ENCODE measurements at places on chromosomes 12 and 14.

DNA sequence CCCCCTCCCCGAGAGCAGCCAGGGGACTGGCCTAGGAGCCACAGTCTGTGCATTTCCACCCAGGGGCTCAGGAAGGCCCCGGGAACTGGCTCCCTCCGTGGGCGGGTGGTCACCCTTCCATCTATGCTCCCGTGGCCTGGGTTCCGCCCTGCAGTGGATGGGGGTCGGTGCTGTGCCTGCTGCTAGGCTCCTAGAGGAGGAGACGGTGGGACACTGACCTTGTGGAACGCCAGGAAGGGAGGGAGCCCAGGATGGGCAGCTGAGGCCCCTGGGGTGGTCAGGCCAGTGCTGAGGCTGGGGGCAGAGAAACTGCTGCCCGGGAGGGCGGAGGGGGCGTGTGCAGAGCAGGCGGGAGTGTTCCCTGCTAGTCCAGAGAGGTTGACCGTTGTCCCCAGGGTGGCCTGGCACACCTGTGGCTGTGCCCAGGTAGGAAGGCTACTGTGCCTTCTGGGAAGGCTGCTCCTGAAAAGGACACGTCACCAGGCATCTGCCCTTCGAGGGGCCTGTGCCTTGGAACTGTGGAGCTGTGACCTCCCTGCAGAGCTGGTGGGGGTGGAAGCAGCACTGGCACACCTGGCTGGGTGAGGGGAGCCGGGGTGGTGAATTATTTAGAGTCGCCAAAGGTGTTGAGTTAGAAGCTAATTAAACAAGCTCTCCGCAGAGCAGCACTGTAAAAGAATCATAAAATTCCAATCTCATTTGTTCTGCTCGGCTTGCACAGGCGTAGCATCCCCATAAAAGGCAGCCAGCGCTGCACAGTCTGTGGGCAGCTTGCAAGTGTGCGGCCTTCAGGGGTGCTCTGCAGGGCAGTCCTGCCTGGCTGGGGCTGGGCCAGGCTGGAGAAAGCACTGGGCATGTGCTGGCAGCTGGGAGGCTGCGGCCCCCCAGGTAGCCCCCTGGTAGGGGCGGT is 145.1 kb downstream of the KIF26A start:
- DNase-seq = no peak

DNA sequence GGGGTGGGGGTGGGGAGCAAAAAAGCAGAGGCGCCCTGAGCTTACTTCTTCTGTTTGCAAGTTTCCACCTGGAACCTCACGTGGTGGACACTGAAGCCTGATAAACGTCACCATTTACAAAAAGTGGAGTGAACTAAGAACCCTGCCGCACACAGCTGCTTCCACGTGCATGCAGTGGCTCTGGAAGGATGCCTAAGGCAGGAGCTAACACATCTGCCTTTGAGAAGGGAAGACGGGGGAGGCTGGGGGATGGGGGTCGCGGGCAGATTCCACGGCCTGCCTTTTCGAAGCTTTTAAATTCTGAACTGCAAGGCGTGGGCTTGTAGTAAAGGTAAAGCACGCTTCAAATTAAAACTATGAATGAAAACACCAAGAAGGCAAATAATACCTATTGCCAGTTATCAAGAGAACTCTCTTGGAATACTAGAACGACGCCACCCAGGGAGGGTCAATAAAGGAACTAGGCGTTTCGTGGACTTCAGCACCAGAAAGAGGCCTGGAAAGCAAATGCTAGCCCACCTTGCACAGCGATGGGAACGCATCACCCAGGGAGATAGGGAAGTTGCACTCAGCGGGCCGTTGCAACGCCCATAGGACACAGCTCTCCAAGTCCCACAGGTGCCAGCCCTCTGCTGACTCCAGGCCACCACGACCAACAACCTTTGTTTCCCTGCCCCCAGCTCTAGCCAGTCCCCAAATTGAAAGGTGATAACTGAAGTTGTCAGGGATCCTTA is 61.8 kb downstream of the TESC start:
- no peak for DNase-seq

GRCh38 chr12:12470751-12471306 is 91.8 kb downstream of the DUSP16 start:
- DNase-seq = no peak

DNA sequence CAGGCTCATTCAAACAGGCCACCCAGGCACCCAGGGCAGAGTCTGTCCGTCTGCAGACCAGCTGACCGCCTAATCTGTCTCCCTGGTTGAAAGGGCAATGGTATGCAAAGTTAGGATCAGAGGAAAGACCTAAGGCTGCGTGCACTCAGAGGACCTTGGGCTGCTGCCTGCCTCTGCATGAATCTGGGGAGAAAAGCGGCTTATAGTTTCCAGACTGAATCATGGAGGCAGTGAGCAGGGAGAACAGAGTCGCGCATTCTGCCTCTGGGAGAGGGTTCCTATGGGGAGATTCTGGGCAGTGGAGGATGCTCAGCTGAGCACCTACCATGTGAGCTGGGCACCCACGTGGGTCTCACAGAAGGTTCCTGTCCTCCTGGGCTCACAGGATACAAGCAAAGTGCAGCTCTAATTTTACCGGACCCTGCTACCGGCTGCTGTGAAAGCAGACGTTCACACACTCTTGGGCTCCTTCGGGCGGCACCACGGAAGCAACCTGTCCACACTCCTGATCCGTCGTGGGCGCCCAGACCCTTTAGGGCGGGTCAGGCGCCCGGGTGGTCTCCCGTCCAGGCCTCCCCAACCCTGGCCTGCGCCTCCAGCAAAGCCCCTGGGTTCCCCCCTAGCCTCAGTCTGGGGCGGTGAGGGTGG is 772 bp downstream of the SCARB1 start:
- no peak for DNase-seq
